NCI-H1105 treated with DMSO at 0.1 percent for 48 hours (cell line): ENCODE measurements at places on chromosomes 1 and 21.

GRCh38 chr1:173505391-173505790 is 28.3 kb downstream of the PRDX6 start:
- no peak for DNase-seq

DNA sequence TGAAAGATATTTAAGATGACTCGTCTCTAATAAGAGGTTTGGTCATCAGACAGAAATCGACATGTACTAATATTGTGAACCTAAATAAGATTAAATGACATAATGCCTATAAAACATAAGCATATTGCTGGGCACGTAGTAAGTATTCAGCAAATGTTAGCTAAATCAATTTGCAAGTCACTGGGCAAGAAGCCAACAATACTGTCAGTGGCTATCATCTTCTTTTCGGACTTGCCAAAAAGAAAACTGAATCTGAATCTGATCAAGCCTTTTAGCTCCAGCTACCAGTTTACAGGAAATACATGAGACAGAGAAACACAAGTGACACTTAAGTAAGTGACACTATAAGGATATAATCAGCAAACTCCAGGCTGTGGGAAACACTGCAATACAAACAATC is 46.0 kb downstream of the RPL5 start:
- peak; percentile 43 for DNase-seq

- DNase-seq, result no peak
These were observed 28.9 kb upstream of the LYPLAL1 start for GRCh38 chr1:219144658-219145315.

DNA sequence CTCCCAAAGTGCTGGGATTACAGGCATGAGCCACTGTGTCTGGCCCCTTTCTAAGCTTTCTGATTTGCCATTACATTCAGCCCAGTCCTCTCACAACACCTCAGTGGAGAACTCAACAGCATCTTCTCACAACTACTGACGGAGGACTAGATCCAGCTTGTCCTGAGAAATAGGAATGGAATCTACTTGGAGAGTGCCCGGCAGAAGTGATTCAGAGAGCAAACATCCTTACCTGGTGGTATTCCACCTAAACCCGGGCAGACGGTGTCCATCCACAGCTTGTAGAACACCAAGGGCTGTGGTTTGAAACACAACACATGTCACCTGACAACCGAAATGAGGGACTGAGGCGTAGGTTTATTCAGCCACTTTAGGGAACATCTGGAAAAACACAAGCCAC is 28.8 kb upstream of the CCSAP start:
- no peak for DNase-seq

DNA sequence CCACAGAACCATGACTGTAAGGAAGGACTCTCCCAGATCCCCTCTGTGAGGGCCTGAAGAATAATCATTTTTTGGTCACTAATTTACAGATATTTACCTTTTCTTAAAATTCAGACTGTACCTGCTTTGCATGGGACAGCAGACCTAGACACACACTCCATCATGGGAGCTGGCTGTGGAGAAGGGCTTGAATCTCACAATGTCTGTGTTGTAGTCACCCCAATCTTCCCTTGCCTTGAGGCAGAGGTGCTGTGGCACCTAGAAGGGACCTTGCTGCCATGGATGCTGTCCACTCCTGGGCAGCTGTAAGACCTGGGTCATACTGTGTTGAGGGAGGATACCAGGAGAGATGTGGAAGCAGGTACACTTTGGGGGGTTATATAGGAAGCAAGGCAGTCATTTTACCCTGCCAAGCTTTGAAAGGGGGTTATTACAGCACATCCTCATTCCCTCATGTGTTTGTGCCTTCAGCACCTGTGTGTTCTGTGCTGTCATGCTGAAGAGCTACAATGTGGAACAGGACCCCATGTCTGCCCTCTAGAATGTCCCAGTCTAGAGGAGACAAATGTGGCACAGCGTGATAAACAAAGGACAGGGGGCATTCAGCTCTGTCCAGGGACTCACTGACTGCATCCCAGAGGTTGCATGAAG is 27.1 kb downstream of the TRAF5 start:
- DNase-seq, result no peak

- DNase-seq, result no peak
These were observed 3.0 kb downstream of the GPN2 start for GRCh38 chr1:26887125-26887524.

- no peak for DNase-seq
These were observed 1.9 kb downstream of the RNF11 start for GRCh38 chr1:51238034-51238403.

- DNase-seq, result no peak
These were observed 2.3 kb downstream of the PBXIP1 start for GRCh38 chr1:154953611-154954038.

- no peak for DNase-seq
These were observed 70.6 kb downstream of the ALPL start for GRCh38 chr1:21579791-21580190.

GRCh38 chr1:106831511-106831910 is 225.0 kb upstream of the PRMT6 start:
- DNase-seq, result no peak

DNA sequence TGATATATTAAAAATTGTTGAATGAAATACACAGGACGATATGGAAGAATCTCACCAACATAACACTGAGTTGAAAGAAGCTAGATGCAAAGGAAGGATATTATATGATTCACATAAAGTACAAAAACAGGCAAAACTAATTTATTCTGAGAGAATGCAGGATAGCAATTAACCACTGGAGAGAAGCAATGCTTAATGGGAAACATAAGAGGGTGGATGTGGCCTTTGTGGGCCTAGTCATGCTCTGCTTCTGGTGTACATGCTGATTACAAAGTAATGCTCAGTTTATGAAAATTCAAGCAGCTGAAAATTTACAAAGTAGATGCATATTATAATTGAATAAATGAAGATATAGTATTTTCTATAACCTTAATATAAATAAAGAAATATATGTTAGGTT is 326.4 kb upstream of the ADAMTS5 start:
- no peak for DNase-seq

GRCh38 chr1:208173749-208174148 is 70.4 kb downstream of the PLXNA2 start:
- DNase-seq, result no peak

DNA sequence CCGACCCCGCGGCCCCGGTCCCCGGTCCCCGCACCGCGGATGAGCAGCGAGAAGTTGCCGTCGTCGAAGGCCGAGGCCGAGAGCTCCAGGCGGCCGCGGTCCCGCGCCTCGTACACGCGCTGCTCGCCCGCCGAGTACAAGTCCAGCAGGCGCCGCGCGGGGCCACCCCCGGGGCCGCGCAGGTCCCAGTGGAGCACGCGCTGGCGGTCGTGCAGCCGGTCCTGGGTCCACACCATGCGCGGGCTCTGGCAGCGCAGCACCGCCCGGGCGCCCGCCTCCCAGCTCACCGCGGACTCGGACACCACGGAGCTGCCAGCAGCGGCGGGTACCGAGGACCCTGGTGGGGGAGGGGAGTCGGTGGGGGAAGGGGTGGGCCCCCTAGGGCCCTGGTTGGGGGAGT is 2.9 kb downstream of the MXRA8 start:
- DNase-seq, result peak; percentile 26

GRCh38 chr1:158028969-158029368 is 35.5 kb downstream of the KIRREL1 start:
- no peak for DNase-seq

GRCh38 chr1:11784993-11785769 is 20.6 kb downstream of the MTHFR start:
- no peak for DNase-seq

- DNase-seq, result no peak
These were observed 57.2 kb downstream of the ST3GAL3 start for GRCh38 chr1:43764581-43764980.

- no peak for DNase-seq
These were observed 138.3 kb upstream of the ETS2 start for GRCh38 chr21:38667291-38667870.

DNA sequence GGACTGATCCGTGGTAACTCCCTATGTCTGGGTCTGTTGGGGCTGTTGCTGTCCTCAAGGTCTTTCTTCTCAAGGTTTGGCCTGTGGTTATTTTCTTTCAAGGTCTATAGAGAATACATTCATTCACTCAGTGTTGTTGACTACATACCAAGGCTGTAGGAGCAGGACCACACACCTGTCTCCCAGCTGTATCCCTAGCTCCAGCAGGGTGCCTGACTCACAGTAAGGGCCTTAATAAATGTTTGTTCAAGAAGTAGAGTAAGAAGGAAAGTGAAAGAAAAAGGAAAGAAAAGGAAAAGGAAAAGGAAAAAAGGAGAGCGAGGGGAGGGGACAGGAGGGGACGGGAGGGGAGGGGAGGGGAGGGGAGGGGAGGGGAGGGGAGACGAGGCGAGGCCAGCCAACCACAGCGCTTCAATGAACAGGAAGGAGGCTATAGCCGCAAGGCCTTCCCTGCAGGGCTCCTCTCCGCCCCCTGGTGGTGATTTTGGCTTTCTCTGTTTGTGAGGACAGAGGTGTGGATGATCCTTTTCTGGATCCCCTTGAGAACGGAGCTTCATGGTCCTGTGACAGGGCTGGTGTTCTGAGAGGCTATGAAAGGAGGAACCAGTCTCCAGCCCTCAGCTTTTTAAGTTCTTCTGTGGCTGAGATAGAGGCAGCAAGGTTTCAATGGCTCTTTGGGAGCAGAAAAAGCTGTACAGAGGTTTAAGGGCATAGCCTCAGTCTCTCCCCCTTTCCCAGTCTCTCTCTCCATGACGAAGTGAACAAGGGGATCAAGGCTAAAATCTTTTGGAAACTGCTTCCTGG is 30.6 kb upstream of the LCE5A start:
- DNase-seq, result no peak

DNA sequence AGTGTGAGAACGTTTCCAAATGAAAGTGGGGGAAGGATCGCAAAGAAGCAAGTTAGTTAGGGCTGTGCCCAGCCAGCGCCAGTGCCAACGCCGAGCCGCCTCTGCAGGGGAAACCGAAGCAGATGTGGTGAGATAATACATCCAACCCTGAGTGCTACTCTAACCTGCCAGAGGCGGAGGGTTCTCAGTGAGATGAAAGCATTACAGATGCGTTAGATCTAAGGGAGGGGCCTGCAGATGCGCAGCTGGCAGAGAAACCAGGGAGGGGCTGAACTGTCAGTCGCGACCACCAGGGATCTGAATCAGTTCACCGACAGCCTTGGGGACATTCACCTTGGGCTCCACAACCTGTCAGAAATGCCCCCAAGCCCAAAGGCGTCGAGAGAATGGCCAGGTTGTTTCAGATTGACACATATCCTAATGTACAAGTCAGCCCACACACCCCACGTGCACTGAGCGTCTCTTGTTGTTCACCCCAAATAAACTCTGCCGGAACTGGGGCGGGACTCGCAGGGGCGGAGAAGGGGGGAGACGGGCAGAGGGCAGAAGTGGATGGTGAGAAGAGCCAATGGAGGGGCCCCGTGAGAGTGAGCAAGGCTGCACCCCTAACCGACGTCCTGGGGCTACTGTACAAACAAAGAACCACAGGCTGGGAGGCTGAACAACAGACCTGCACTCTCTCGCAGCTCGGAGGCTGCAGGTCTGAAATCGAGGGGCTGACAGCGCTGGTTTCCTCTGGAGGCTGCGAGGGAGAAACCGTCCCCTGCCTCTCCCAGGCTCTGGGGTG is 8.7 kb upstream of the UMODL1 start:
- no peak for DNase-seq

DNA sequence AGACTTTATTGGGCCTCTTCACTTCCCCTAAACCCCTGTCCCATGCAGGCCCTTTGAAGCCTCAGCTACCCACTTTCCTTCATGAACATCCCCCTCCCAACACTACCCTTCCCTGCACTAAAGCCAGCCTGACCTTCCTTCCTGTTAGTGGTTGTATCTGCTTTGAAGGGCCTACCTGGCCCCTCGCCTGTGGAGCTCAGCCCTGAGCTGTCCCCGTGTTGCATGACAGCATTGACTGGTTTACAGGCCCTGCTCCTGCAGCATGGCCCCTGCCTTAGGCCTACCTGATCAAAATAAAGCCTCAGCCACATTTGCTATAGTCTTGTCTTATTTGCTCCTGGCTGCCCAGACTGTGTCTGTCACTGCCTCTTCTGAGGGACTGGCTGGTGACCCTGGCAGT is 5.5 kb downstream of the GSTM4 start:
- DNase-seq, result no peak

GRCh38 chr21:17428484-17428869 is 84.4 kb upstream of the CXADR start:
- DNase-seq, result no peak

- no peak for DNase-seq
These were observed 4.6 kb downstream of the IFFO2 start for GRCh38 chr1:18951818-18952391.

DNA sequence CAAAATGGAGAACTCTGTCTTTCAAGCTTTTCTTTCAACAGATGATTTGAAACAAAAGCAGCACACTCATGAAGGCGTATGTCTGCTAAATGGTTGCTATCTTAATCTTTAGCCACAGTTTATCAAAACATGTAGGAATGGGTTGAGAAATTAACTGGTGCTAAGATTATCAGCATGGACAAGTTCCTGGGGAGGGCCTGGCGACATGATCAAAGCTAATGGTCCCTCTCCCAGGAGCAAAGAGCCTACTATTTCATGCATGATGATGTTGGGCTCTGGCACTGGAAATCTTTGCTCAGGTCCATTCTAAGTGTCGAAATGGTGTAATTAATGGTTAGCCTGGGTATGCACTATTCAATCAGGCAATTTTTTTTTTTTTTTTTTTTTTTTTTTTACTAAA is 91.7 kb downstream of the SLC45A1 start:
- no peak for DNase-seq

DNA sequence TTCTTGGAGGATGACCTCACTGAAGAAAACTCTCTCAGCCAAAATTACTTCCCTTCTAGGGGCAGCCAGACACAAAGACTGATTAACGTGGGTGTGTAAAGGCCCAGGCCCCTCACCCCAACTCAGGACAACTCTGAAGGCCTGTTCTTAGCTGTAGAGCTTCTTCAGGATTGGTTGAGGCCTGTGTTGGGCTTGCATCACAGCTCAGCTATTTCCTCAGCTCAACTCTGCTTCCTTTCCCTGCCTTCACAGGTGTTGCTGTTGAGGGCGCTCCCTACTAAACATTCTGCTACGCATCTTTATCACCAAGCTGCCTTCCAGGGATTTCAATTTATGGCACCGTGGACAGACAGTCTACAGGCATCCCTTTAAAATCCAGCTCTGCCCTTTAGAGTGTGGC is 36.8 kb downstream of the MAB21L3 start:
- no peak for DNase-seq

DNA sequence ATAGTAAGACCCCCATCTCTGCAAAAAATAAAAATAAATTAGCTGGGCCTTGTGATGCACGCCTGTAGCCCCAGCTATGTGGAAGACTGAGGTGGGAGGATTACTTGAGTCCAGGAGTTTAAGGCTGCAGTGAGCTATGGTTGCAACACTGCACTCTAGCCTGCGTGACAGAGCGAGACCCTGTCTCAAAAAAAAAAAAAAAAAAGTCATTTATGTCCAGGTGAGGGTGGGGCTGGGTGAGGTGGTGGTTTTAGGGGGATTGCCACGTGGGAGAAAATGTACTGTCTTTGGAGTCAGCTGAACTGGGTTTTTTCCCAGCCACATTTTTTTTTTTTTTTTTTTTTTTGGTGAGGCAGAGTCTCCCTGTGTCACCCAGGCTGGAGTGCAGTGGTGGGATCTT is 6.7 kb downstream of the PIK3CD start:
- DNase-seq, result no peak

- no peak for DNase-seq
These were observed 28.0 kb upstream of the RNF2 start for GRCh38 chr1:185017338-185017737.

- no peak for DNase-seq
These were observed 759 bp downstream of the SMYD3 start for GRCh38 chr1:246506367-246506673.
